ENCODE measurements at places on chromosomes 2 and 18.
A peak's percentile ranks its signal among the peaks of the same experiment; 100 is the strongest.

GRCh38 chr2:168614172-168615018 is 158.3 kb downstream of the CERS6 start:
- DNase-seq: peak; percentile 54
- no peaks in the 10 kb centered on the region for H3K27me3 ChIP-seq

GRCh38 chr2:216151313-216152025 is 42.3 kb downstream of the XRCC5 start:
- H3K27me3 ChIP-seq: no peaks in the 10 kb centered on the region
- no peak for DNase-seq
- H3K4me3 ChIP-seq: no peak overlapping the region
- H3K27ac ChIP-seq: no peak overlapping the region

GRCh38 chr2:172489681-172490080 is 62.3 kb downstream of the ITGA6 start:
- no peaks in the 10 kb centered on the region for H3K27me3 ChIP-seq
- no peak for DNase-seq
- no peak overlapping the region for H3K27ac ChIP-seq
- H3K4me3 ChIP-seq: no peak overlapping the region
- H3K4me1 ChIP-seq: no peaks in the 10 kb centered on the region

DNA sequence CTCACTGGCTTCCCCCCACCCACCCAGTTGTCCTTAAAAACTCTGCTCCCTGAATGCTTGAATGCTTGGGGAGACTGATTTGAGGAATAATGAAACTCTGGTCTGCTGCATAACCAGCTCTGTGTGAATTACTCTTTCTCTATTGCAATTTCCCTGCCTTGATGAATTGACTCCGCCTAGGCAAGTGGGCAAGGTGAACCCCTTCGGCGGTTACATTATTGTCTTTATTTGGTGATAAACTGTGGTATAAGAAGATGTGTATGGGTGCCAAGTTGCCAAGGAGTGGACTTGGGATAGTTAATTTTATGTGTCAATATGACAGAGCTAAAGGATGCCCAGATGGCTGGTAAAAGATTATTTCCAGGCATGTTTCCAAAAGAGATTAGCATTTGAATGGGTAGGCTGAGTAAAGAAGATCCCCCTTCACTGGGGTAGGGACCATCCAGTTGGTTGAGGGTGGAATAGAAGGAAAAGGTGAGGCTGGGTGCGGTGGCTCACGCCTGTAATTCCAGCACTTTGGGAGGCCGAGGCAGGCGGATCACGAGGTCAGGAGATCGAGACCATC is 98.5 kb upstream of the HAAO start:
- no peak for DNase-seq
- no peaks in the 10 kb centered on the region for H3K36me3 ChIP-seq
- no peak overlapping the region for H3K27ac ChIP-seq

DNA sequence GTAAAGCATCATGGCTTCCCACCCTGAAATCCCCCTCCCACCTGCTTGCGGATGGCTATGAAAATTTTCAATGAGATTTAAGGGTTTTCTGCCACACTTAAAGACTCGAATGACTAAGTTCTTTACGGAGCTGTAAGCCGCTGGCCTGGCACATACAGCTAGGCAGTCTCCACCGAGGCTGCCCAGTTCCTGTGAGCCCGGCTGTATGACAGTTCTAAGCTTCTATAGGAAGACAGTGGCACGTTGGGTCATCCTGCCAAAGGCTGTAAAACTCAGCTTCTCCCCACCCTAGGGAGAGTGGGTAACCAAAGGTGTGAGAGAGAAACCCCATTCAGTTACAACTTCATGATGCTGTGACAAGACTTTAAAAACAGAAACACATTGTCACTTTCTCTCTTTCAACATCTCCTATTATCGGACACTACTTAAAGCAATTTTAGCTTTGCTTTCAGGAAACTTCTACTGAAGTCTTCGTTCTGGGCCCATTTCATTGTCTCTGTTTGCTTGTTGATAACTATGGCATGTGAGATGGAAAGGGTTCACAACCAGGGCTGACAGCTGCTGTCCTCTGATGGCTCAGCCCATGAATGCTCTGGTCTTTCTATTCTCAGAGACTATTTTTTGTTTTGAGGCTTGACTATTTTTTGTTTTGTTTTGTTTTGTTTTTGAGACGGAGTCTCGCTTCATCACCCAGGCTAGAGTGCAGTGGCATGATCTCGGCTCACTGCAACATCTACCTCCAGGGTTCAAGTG is 7.1 kb downstream of the CASP8 start:
- DNase-seq: no peak
- no peaks in the 10 kb centered on the region for H3K27me3 ChIP-seq
- no peak overlapping the region for H3K4me3 ChIP-seq
- no peaks in the 10 kb centered on the region for H3K4me1 ChIP-seq

DNA sequence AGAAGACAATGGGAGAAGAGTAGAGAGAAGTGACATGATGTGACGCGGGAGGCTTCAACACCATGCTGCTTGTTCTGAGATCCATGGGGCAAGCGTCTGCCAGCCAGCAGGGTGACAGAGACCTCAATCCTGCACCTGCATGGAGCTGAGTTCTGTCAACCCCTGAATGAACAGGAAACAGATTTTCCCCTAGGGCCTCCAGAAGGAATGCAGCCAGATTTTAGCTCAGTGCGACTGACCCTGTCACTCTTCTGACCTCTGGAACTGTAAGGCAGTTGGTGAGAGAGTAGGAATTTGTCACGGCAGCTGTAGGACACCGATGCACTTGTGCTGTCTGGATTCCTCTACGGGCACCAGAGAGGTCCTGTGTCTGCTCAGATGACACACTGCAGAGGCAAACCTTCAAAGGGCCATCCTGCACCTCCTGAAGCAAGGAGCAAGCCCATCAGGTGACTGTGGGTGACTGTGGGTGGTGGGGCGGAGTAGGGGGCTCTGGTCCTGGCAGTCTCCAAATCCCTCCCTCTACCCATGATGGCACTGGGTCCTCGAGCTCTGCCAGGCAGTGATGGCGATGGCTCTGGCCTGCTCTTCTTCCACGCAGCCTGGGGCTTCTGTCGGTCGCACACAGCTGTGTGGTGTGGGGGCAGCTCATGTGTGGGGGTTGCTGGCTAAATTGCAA is 194.3 kb upstream of the TWIST2 start:
- no peaks in the 10 kb centered on the region for H3K4me1 ChIP-seq
- DNase-seq: peak; percentile 35
- no peak overlapping the region for H3K27ac ChIP-seq
- H3K4me3 ChIP-seq: no peak overlapping the region
- H3K27me3 ChIP-seq: no peaks in the 10 kb centered on the region

DNA sequence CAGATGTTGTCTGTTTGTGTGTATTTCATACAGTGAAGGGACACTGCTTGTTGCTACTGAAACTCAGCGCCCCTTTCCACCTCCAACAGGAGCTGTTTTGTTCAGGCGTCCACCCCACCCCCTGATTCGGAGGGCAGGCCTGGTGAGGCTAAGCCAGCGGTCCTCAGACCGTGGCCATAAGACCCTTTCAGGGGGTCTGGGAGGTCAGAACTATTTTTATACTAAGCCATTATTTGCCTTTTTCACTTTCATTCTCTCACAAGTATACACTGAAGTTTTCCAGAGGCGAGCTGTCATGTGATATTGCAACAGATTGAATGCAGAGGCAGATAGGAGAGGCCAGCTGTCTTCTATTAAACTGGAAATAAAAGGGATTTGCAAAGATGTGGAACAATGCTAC is 39.7 kb upstream of the IGFBP5 start:
- DNase-seq: no peak
- no peaks in the 10 kb centered on the region for H3K36me3 ChIP-seq
- H3K27me3 ChIP-seq: no peaks in the 10 kb centered on the region
- H3K4me1 ChIP-seq: peaks cover 3% of the 10 kb centered on the region
- no peak overlapping the region for H3K27ac ChIP-seq

DNA sequence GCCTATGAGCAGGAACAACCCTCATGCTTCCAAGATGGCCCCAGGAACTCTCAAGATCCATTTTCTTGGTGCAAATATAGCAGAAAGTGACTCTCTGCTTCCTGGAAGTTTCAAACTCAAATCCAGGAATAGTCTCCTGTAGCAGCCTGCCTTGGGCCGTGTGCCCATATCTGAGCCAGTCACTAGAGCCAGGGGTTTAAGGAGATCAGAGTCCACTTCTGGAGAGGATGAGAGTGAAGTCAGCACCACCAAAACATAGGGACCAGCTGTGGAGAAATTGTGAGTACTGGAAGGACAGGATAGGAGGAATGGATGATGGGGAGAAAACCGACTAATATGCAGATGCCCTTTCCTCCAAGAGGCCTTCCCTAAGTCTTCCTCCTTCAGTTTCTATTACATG is 33.2 kb downstream of the PSD4 start:
- H3K36me3 ChIP-seq: no peaks in the 10 kb centered on the region
- H3K4me1 ChIP-seq: no peaks in the 10 kb centered on the region
- no peak overlapping the region for H3K4me3 ChIP-seq
- DNase-seq: no peak
- H3K27me3 ChIP-seq: no peaks in the 10 kb centered on the region

DNA sequence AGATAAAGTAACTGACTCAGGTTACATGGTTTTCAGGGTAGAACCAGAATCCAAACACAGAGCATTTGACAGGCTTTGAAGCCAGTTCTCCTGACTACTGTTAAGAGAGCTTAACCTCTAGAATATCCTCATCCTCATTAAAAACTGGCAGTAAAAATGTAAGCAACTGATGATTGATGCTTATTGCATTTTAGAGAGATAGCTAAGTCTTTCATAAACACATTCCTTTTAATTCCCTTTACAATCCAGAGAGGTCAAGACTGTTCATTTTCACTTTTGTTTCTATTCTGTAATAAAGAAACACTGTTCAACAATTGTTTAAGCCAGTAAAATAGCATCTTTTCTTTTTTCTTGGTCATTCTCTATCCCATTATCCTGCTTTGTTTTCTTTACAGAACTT is 53.9 kb upstream of the RAB27B start:
- H3K27me3 ChIP-seq: no peaks in the 10 kb centered on the region
- no peaks in the 10 kb centered on the region for H3K4me1 ChIP-seq
- H3K4me3 ChIP-seq: no peak overlapping the region
- DNase-seq: no peak
- H3K36me3 ChIP-seq: no peaks in the 10 kb centered on the region
- H3K27ac ChIP-seq: no peak overlapping the region
